Activated CD8-positive, alpha-beta memory T cell treated with anti-CD3 and anti-CD28 coated beads for 1 hour (primary cell): ENCODE measurements at places on chromosomes 5 and 9.

DNA sequence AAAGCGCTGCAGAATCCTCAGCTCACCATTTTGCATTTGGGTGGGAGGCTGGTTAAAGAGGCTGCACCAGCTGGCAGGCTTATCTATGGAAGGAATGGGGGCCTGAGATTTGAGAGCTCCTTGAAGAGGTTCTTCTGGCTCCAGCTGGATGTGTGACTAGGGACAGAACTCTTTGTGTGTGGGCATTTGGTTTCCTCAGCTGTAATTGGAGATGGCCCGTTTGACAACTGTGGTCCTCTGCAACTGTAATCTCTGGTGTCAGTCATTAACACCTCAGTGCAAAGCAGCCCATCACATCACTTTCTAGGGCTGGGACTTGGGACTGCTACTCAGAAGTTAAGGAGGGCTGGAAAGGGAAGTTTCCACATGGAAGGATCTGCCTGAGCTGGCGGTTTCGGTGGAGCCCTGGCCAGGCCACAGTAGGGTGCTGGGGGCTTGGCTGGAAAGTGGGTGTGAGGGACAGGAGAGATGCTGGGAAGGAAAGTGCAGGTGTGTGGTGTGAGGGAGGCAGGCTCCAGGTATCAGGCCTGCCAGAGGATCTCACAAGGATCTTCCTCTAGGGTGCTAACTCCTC lies 193.8 kb downstream of the GADD45G start:
- DNase-seq: no peak

DNA sequence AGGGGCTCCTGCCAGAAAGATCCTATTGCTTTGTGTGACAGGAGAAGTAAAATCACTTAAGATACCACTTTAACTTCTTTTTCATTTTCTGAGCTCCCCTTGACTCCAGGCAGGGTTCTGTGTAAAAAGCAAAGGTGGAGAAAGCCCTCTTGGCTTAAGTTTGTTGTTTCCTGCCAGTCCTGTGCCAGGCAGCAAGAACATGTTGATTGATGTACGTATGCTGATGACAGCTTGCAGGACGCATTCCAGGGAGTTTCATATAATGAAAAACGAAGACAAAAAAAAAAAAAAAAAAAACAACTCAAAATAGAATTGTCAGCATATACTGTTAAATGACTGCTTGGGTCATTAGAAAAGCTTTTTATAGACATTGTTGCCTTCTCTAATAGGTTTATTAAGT lies 251.7 kb downstream of the PSAT1 start:
- DNase-seq: no peak

DNA sequence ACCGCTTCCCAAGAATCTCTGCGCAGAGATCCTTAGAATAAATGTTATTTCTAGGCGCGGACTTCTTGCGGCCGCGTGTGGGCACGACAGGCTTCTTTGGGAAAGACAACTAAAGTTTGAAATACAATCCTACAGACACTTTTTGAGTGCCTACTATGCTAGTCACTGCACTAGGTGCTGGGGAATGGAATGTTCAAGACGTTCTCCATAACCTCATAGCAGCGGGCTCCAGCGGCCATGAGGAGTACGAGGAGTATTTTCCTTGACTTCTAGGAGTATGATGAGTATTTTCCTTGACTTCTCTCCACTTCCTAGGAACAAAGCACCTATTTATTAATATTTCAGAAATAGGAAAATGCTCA lies 636 bp upstream of the PWWP2A start:
- DNase-seq: no peak

GRCh38 chr5:122907276-122907675 lies 61.9 kb downstream of the SNX24 start:
- no peak for DNase-seq

DNA sequence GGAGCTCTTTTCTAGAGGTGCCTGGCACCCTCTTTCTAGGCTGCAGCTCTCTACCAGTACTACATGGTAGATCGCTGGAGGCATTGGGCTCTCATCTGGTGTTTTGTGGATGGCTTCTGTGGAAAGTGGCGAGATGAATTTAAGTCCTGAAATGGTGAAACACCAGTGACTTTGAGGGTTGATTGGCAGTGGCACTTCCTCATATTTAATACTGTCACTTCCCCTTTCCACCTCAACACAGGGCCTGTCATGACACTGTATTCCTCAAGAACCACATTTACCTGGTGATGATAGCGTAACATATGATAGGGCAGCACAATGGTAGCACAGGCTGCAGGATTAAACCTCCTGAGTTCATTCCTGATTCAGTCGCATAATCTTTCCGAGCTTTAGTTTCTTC lies 132.1 kb downstream of the KDM4C start:
- no peak for DNase-seq

- DNase-seq: no peak
Observed at GRCh38 chr5:67050125-67050524, 146.5 kb downstream of the CD180 start.

DNA sequence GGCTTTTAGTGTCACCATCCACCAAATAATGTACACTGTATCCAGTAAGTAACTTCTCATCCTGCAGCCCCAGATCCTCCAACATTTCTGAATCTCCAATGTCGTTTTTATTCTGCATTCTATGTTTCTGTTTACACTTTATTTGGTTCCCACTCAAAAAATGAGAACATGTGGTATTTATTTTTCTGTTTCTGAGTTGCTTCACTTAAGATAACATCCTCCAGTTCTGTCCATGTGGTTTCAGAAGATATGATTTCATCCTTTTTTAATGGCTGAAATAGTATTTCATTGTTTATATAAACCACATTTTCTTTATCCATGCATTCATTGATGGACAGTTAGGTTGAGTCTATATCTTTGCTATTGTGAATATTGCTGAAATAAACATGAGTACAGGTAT lies 677.3 kb upstream of the FTMT start:
- DNase-seq: no peak

DNA sequence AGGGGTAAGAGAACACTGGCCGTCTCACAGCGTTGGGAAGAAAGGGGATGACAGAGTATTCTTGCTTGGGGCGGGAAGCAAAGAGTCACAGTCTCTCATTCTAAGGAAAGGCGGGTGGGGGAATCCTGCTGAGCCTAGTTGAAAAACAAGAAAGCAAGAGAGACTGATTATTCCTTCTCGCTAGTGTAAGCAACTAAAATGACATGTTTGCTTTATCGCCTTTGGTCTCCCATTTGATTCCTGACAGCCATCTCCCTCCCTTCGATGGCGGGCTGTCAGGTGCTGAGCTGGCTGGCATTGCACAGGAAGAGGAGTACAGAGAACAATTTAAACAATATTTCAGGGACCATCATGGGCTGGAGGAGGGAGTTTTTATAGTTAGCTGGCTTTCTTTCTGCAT lies 331.3 kb downstream of the ASTN2 start:
- no peak for DNase-seq

DNA sequence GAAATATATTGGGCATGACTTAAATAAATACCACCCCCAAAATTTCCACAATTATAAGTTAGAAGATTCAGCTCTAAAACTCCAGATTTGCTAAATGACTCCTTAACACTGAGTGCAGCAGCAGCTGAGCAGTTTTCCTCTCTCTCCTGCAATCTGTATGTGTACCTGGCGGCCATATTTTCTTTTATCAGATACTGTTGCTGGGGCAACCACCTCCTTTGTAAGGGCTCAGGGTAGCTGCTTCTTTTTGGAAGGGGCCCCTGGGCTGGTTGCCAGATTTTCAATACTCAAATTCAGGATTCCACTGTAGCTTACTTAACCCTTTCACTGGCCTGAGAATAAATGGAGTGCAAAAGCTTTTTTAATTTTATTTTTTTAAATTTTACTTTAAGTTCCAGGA lies 197.0 kb downstream of the TAF11L14 start:
- no peak for DNase-seq

DNA sequence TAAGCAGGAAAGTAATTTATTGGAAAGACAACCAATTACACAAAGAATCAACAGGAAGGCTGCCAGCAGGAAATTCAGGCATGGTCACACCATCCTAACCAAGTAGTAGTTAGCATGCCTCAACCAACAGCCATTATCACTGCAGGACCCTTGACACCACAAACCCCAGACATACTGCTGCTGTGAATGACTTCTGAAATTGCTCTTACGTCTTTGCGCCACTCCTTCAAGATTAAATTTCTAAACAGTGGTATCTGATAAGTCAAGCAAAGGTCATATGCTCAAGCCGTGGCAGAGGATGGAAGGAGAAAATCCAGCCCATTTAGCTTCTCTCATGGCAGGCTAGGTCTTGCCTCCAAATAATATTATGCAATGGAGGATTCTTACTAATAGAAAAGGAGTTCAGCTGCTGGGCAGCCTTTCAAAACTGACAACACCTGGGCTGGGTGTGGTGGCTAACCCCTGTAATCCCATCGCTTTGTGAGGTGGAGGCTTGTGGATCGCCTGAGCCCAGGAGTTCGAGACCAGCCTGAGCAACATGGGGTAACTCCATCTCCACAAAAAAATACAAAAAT lies 5.0 kb upstream of the PTGER4 start:
- DNase-seq: no peak

DNA sequence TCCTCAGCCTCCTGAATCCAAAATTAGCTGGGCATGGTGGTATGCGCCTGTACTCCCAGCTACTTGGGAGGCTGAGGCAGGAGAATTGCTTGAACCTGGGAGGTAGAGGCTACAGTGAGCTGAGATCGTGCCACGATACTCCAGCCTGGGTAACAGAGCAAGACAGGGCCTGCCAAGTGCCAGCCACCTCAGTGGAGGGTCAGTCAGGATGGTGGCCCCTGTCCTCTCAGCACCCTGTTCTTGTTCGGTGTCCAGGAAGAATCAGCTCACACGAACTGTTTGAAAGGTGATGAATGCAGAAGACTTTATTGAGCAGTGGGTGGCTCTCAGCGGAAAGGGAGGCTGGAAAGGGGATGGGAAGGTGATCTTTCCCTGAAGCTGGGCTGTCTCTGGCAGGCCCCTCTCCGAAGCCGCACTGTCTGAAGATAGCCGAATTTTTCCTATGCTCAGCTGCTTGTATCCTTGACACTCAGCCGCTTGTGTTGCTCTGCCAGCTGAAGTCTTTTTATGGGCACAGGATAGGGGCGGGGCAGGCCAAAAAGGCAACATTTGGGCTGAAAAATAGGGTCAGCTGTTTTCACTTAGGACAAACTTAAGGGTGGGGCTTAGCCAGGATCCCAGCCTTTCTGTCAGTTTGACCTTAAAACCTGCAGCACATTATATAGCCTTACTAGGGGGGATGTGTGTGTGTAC lies 50.9 kb downstream of the UBE2R2 start:
- no peak for DNase-seq

DNA sequence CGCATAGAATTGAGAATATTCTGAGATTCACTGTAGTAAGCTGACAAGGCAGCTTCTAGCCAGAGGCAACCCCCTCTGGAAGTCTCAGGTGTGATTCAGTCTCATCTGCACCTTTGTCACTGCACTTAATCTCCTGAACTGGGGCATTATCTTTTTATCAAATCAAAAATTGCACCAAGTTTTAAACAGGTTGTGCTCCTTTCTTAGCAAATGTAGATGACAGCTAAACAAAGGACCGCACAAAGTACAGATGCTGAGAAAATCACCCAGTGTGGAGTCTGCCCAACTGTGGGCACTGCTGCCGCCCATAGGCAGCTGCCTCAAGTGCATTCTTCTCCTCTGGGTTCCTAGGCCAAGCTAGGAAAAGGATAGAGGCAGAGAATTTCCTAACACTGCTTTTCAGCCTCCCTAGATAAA lies 51.1 kb downstream of the STARD4 start:
- no peak for DNase-seq

DNA sequence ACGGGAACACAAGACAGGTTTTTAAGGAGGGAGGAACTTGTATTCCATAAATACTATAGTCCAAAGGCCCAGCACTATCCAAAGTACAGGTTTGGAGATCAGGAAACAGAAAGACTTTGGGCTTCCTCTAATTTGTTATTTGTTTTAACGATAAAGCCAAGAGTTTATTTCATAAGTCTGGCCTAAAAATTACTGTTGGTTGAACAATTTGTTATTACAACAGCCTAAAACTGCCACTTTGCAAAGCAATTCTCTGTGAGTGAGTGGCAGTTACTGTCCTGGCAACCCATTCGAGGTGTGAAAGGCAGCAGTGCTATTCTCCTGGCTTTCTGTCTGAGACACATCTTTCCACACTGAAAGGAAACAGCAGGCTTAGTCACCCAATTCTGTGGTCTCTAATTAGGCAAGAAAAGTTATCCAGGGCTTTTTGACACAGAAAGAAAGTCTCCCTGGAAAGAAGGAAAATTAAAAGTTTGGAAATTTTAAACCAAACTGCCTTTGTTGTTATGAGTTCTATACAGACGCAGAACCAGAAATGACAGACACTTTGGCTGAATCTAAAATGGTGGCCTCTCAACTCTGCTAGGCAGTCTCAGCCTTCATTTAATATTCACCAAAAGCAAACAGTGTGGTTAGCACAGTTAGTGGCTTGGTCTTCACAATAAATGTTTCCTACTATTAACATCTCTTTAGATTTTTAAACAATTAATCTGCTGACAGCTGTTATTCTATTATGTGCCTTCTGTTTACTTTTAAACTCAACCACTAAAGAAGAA lies 33.9 kb downstream of the PSMB7 start:
- no peak for DNase-seq

- DNase-seq: no peak
Observed at GRCh38 chr5:130102960-130103359, 198.7 kb downstream of the CHSY3 start.

- no peak for DNase-seq
Observed at GRCh38 chr5:144177548-144177947, 6.9 kb downstream of the KCTD16 start.

DNA sequence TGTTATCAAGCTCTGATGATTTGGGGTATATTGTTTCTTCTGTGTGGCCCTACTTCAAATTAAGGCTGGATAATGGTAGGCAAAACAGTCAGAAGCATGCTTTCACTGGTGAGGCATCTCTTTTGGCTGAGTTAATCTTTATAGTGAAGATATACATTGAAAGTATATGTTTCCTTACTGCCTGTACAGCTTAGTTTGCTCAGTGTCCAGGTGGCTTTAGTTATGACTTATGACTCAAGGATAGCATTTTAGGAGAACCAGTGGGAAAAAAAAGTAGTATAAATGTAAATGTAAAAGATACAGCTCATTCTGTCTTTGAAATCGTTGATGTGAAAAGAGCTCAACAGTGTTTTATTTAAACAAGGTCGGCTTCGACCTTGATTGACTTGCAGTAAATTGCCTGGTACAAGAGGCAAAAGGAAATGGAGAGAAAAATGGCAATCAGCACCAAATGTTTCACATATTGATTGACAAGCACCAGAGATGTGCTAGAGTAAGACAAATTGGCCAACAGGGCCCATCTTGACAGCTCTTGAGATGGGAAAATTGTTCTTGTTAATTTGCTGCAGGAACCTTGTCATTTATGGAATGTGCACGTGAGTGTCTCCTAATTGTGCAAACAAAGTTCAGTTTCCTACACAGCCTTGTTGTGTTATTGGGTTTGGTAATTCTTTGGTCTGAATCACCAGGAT lies 447.4 kb upstream of the WWC1 start:
- DNase-seq: no peak

DNA sequence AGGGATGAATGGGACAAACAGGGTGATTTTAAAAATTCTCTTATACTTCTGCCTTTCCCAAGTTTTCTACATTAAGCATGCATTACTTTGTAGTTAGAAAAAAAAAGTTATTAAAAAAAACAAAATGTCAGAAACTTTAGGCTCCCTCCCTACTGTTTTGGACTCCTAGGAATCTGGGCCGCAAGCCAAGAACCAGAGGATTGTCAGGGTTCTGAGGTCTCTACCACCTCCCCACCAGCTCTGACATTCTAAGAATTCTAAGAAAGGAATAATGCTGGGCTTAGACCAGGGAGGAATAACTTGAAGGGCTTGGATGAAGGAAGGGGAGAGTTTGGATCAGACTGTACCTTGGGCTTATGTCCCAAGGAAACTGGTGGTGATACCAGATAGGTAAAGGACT lies 1.1 kb upstream of the ARHGEF39 start:
- no peak for DNase-seq
